ENCODE measurements at places on chromosomes 6 and 20.

- DNase-seq: peak; percentile 31
These were observed 44.8 kb downstream of the ATRN start for GRCh38 chr20:3515379-3516170.

DNA sequence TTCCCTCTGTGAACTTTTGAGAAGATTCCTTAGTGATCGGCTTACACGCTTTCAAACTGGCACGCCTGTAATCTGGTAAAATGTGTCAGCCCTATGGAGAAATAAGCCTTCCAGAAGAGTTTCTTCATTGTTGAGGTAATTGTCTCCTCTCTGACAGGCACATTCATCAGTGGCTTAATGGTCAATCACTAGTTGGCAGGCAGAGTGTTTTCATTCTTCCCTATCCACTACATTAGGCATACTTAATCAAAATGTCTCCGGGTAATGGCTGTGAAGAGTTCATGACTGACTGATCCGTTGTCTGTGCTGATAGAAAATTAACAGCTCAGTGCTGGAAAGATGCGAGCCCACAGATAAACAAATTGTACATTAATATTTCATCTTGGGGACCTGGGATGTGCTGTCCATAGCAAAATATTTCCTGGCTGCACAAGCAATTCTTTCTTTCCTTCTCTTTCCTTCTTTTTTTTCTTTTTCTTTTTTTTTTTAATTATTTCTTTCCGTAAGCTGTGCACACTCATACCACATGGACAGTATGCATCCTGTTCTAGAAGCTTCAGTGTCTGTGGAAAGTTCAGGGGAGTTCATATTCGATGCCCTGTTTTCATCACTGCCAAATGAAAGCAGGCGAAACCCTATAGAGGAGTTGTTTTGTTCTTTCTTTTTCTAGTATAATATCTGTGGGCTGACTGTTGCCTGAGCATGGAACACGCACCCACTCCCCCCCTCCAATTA lies 31.4 kb downstream of the TSHZ2 start:
- DNase-seq: peak; percentile 96

DNA sequence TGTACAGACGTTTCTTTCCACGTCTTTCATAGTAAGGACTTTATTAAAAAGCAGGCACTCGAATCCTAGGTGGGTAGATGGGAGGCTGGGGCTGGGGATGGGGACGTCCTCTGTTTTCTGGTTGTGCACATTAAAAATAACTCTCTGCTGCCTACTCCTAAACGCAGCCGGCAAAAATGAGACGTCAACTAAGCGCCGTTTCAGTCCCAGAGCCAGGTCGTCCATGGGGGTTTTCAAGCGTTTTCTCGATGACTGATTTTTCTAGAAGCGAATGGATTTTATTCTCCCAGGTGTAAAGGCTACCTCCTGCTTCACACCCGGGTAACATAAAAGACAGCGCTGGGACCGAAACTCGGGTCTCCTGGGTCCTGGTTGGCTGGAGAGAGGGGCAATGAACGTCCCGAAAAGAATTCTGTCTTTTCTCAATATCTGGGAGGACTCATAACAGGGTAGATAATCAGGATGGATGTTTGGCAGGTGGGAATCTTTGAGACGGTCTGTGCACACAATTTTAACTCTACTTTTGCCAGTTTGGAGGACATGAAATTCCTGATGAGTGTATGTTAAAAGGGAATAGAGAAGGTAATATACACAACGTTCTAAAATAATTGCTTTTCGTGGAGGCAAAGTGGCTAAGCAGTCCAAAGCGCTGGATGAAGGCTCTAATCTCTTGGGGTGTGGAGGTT lies 25.2 kb downstream of the GPX6 start:
- no peak for DNase-seq

GRCh38 chr6:112522587-112522986 lies 175.5 kb downstream of the RFPL4B start:
- no peak for DNase-seq

DNA sequence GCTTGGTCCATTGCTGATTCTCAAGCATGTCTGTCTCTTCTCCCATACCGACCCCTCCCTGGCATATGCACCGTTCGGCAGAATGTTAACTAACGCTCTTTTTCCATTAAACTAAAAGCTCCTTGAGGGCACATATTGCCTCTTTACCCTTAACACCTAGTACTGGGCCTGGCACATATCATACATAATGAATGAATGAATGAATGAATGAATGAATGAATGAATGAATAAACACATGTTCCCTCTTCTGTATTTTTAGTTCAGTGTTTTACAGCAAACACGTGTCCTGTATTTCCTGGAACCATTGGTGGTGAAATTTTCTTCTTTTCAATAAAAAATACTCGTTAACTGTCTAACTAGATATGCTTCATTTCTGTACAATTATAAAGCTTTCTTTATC lies 174.4 kb upstream of the DTNBP1 start:
- no peak for DNase-seq

GRCh38 chr6:21508753-21509152 lies 84.8 kb upstream of the SOX4 start:
- DNase-seq: no peak

DNA sequence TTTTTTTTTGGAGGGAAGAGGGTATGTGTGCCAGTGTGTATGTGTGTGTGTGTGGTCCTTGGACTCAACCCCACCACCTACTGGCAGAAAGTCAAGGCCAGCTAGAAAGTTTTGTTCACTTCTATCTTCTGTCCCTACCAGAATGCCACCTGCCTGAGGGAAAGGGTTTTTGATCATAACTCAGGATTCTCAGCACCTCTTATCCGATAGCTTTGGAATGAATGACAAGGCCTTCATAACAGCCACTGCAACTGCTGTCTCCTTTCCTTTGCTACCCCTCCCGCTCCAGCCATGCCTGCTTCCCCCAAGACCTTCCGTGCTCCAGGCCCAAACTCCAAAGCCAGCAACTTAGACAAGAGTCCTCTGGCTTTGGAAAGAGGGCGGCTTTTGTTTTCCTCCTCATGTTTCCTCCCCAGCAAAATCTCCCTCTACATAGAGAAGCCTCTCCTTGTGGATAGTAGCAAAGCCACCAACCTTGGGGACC lies 18.7 kb downstream of the BTN3A1 start:
- peak; percentile 33 for DNase-seq

DNA sequence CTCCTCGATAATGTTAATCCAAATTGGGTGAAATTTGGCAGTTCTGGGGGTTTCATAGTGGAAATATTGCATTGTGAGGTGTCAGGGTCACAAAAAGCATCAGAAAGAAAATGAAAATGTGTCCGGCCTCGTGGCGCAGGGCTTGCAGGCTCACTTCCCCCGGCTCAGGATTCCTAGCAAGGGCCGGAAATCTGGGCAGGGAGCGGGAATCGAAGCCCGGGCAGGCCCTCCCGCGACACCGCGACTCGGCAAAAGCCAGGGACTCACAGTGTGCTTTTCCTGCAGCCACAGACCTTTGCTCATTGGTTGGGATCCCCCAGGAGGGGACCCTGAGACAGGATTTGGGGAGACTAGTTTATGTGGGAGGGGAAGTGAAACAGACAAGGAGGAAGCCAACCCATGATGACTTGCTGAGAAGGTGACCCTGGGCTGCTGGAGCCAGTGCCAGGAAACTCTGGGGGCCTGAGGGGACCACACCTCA lies 847 bp upstream of the CD93 start:
- DNase-seq: no peak

DNA sequence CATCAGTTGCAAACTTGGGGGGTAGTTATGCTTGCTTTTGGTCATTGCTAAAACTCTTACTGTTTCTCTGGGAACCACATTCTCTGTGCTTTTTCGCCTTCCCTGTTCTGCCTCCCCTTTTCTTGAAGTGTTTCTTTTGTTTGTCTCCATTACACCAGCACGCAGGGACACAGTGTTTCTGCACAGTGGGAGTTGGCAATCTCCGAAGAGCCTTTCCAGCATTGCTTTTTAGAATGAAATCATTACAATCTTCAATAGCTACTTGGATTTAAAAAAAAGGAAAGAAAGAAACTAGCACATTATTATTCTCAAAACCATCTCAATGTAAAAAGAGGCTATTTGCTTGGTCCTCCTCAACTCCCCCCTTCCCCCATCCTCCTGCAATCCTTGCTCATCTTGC lies 536.7 kb upstream of the MMS22L start:
- DNase-seq: no peak

DNA sequence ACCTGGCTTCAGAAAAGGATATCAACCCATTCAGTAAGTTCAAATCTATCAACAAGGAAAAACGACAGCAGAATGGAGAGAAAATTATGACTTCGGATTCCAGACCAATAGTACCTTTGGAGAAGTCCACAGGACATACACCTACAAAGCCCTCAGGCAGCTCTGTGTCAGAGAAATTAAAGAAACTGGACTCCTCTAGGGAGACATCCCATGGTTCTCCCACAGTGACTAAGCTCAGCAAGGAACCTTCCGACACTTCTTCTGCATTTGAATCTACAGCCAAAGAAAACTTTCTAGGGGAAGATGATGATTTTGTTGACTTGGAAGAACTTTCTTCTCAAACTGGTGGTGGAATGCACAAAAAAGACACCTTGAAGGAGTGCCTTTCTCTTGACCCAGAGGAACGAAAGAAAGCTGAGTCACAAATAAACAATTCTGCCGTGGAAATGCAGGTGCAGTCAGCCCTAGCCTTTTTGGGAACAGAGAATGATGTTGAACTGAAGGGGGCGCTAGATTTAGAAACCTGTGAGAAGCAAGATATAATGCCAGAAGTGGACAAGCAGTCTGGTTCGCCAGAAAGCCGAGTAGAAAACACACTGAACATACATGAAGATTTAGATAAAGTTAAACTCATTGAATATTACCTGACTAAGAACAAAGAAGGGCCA lies 67.4 kb upstream of the HINT3 start:
- DNase-seq: peak; percentile 13

DNA sequence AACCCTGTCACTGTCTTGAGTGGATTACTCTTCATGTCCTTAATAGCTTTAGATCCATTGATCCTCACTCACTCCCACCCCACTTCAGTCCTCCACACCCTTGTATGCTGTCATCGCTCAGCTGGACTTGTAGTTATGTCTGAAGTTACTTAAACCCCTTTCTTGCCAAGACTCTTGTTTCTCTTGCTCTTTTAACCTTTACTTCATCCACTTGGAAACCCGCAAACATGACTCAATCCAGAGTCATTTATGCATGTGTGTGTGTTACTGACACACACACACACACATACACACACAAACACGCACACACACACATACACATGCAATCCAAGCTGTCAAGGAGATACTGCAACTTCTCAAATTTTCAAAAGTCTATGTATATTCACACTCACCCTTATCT lies 341.8 kb downstream of the SYNE1 start:
- peak; percentile 98 for DNase-seq

- DNase-seq: peak; percentile 10
These were observed 86.7 kb downstream of the TASP1 start for GRCh38 chr20:13552061-13552460.

GRCh38 chr20:10681494-10681893 lies 7.7 kb upstream of the JAG1 start:
- no peak for DNase-seq

DNA sequence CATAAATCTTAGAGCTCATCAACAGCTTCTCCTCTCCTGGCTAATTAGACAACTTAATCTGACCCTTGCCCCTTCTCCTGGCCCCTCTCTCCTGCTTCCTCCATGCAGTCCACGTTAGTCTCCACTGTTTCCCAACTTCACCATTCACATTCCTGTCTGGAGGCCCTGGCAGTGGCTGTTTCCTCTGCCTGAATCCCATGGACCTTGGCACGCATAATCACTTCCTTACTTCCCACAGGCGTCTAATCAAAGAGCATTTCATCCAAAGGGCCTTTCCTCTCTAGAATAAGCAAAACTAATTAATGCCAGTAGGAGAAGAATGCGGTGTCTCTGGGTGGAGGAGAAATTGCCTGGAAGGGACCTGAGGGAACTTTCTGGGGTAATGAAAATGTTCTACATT lies 16.4 kb upstream of the XRN2 start:
- no peak for DNase-seq

GRCh38 chr6:53767941-53768340 lies 26.9 kb upstream of the LRRC1 start:
- no peak for DNase-seq

GRCh38 chr20:43975096-43975768 lies 60.6 kb downstream of the TOX2 start:
- peak; percentile 81 for DNase-seq

DNA sequence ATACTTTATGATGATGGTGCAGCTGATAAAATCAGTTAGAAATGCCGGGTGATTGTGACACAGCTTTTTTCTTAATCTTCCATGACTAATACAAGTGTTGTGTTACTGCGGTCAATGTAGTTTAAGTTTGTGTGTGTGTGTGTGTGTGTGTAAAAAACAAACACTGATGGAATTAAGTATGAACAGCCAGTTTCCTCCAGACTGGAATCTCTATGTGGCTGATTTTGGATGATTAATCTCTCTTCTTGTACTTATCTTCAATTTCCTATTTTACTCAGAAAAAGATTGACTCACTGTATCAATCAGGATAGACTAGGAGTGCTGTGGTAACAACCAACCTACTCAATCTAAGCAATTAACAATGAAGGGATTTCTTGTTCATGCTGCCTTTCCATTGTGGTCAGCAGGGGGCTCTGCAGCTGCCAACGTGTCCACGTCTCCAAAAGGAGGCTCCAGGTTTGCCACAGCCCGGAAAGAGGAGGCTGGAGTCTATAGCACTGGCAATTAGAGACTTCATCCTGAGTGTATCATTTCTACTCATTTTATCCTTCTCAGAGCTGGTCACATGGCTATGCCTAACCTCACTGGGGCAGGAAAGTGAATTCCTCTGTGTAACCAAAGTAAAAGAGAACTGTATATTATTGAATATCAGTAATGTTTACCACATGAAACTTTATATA lies 107.7 kb downstream of the CD109 start:
- peak; percentile 98 for DNase-seq

DNA sequence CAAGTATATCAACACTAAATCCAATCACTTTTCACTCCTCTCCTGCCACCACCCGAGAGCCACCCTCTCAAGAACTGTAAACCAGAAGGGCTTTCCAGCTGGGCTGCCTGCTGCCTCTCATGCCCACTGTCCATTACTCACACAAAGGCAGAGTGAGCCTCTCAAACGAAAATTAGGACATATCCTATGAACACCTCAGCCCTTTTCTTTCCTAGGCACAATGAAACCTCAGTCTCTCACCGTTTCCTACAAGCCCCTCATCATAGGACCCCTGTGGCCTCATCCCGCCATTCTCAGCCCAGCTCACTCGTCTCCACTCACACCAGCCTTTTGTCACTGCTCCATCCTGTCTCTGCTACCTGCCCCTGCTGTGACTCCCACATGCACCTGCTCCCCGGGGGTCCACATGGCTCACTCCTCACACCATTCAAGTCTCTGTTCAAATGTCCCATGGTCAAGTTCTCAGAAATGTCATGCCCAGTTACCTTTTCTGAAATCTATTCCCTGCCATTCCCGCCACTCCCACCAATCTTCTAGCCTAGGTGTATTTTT lies 7.4 kb downstream of the HLA-F start:
- DNase-seq: no peak

GRCh38 chr6:88044530-88044929 lies 3.1 kb upstream of the SPACA1 start:
- no peak for DNase-seq

GRCh38 chr6:127301199-127301700 lies 34.6 kb downstream of the RNF146 start:
- DNase-seq: peak; percentile 63

All from astrocyte (in vitro differentiated cells and primary cell).